ENCODE measurements at places on chromosomes 5 and 9. TPM values are rescaled to one million over a fixed set of nuclear protein-coding genes. Genes with fewer than 3 reads are reported as not detected.

ABCA2 gene
- 61.2 TPM for total RNA-seq

PCDHGA6 gene
- total RNA-seq = 0.68 TPM

SMIM33 gene
- total RNA-seq = not detected

PCDHGC5 gene
- 0.40 TPM for total RNA-seq

PCDHA13 gene
- 0.28 TPM for total RNA-seq

TNC gene
- 2.9 TPM for total RNA-seq

GPX3 gene
- 199 TPM for total RNA-seq

CAST gene
- 84.4 TPM for total RNA-seq

ZNF782 gene
- 3.5 TPM for total RNA-seq

GNA14 gene
- total RNA-seq = 2.5 TPM

OTULINL gene
- total RNA-seq = 1.4 TPM

GMCL2 gene
- total RNA-seq = not detected

PCA3 gene
- 0.60 TPM for total RNA-seq

PLAC8L1 gene
- not detected for total RNA-seq

GRCh38 chr9:136560586-136560985 lies 14.7 kb upstream of the NOTCH1 start:
- DNase-seq = no peak

GRCh38 chr5:16520841-16521240 lies 55.2 kb upstream of the ZNF622 start:
- no peak for DNase-seq

DNA sequence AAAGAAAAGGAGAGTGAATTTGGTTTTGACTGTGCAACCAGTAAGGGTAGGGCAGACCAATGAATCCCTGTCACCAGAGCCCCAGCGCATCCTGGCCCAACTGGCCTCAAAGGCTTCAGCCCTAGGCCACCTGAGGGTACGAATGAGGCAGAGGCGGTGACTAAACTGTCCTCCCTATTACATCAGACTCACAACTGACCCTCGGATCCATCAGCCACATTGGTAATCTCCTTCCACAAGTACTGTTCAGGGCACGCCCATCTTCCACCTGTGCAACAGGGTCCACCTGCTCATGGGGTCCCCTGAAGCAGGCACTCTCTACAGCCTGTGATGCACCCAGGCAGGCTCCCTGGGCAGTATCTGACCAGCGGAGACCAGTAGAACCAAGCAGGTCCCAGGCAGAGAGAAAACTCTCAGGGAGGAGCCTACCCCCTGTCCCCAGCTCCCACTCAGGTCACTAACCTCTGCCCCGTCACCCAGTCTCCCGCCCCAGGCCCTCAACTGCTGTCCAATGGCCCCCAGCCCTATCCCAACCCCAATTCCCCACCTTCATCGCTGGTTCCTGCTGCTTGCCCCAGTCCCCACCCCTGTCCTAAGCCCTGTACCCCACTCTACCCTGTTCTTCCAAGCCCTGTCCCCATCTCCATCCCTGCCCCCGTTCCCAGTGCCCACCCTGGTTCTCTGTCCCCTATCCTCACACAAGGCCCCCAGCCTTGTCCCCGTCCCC lies 904 bp downstream of the EDF1 start:
- peak; percentile 46 for DNase-seq

DNA sequence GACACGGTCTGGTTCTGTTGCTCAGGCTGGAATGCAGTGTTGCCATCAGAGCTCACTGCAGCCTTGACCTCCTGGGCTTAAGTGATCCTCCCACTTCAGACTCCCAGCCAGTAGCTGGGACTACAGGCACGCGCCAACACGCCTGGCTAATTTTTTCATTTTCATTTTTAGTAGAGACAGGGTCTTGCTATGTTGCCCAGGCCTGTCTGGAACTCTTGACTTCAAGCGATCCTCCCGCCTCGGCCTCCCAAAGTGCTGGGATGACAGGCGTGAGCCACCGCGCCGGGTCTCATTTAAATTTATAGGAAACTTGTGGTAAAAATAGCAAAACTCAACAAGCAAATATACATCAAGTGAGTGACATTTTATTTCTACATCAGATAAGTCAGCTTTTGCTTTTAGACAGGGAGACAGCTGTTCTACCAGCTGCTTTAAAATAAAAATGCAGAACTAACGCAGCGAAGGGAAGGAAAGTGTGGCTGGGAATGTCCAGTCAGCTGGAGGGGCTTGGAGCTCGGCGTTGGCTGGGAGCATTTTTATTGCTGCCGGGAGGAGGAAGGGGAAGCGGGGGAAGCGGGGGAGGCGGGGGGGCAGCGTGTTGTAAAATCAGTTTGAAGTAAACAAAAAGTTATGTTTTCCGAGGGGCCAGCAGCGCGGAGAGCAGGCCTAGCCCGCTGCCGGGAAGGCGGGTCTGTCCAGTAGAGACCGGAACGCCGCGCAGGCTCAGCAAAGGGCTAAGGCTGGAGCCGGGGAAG lies 707 bp upstream of the ZFYVE16 start:
- DNase-seq = peak; percentile 65

DNA sequence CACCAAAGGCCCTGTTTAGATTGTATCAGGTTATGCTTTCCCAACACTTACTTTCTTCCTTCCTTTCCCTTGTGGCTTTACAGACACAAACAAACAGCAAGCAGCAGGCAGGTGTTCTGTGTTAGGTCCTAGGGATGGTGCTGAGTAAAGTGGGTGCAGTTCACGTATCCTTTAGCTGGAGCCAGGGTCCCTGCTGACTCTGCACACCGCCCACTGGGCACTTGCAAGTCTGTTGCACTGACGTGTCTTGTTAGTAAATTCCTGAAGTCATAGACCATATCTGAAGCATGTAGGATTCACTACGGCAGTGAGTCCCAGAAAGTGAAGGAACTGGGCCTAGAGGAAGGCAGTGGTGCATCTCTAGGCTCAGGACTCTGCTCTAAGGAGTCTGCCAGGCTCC lies 96.5 kb downstream of the DAPK1 start:
- no peak for DNase-seq

GRCh38 chr9:33524306-33524947 lies 376 bp downstream of the ANKRD18B start:
- no peak for DNase-seq

GRCh38 chr5:62376064-62376463 lies 27.6 kb downstream of the DIMT1 start:
- DNase-seq = no peak

GRCh38 chr9:30065888-30066287 lies 2318.6 kb upstream of the ACO1 start:
- no peak for DNase-seq

DNA sequence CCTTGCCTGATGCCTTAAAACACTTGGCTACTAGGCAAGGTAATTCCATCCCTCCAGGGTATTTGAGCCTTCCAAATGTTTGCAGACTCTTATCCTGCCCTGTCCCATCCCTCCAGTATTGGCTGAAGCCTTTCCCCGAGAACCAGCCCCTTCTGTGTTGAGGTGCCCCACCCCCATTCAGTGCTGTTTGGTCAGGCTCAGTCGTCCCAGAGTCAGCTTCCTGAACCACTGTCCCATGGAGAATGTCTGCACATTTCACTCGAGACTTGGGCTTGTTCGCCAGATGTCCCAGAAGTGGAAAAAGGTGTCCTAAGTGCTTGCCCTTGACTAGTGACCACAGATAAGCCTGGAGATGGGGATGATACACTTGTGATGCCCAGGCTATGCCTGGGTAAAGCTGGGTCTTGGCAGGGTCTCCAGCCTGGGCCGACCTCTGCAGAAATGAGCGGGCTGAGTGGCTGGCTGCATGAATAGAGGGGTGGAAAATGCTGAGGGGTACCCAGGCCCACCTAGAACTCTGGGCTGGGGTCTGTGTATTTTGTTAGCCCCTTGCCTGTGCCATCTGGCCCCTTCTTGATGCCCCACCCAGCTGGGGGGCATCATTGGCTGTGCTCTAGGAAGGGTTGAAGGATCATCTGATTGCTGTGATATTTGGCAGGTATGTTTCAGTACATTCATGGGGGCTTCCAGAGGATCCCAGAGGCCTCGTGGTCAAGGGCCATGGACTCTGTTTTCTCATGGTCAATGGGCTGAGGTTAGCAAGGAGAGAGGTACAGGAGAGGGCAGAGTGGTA lies 178.4 kb downstream of the MACROH2A1 start:
- DNase-seq = peak; percentile 10

- DNase-seq = no peak
These were observed 294.7 kb downstream of the ZSWIM6 start for GRCh38 chr5:61626639-61627282.

GRCh38 chr9:14883310-14883944 lies 26.8 kb downstream of the FREM1 start:
- no peak for DNase-seq

DNA sequence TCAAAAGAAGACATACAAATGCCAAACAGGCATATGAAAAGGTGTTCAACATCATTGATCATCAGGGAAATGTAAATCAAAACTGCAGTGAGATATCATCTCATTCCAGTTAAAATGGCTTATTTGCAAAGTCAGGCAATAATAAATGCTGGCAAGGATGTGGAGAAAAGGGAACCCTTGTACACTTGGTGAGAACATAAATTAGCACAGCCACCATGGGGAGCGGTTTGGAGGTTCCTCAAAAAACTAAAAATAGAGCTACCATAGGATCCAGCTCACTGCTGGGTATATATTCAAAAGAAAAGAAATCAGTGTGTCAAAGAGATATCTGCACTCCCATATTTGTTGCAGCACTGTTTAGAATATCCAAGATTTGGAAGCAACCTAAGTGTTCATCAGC lies 50.3 kb downstream of the AP3S1 start:
- DNase-seq = no peak

DNA sequence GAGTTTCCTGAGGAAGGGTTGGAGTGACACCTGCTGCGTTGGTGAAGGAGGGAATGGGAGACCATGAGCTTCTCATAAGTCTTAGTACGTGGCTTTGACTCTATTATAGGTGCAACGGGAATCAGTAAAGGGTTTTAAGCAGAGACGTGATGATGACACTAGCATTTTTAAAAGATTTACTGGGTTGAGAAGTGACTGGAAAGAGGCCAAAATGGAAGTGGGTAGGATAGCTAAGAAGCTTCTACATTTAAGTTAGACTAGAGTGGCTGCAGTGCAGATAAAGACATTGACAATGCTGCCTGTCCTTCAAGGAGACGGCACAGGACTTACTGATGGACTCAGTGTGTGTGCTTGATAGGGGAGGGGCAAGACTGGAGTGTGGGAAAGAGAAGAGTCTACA lies 6.2 kb downstream of the GAPT start:
- no peak for DNase-seq

DNA sequence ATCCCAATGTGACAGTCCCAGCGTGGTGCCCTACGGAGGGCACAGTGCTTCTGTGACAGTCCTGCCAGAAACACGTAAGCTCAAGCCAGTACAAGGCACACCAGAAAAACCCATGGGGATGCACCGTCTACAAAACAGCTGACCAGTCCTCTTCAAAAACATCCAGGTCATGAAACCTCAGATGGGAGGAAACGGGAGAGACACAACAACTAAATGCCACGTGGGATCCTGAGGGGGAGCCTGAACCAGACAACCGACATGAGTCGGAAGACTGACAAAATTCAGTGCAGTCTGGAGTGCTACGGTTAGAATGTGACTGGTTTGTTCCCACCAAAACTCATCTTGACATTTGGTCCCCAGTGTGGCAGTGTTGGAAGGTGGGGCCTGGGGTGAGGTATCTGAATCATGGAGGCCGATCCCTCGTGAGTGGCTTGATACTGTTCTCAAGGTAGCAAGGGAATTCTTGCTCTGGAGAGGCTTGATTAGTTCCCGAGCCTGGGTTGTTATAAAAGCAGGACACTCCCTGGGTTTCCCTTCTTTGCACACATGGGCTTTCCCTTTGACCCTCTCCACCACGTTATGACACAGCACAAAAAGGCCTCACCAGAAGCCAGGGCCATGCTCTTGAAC lies 55.4 kb downstream of the ADAMTS2 start:
- DNase-seq = no peak

- peak; percentile 55 for DNase-seq
These were observed 47.8 kb upstream of the IER5L start for GRCh38 chr9:129225815-129226214.

DNA sequence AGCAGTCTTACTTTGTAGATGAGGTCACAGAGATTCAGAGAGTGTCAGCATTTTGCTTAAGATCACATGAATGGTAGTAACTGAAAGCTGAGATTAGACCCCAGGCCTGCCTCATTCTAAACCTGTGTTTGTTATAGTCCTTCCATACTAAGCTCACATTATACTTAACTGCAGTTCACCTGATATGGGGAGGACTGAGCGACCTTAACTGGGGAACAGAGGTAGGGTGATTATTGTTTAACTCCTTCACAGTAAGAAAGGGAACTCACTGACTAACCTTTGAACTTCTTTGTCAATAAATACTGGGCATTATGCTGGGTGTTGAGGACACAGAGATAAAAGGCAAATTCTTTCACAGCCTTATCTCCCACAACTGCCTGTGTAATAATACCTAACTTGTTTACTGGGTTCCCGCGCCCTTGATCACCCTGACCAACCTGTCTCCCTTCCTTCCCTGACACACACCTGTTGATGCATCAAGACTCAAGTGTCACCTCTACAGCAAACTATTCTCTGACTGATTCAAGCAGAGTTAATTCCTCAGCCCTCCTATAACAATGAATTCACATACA lies 27.2 kb downstream of the DEPDC1B start:
- DNase-seq = no peak

GRCh38 chr5:88792144-88792840 lies 90.7 kb downstream of the MEF2C start:
- DNase-seq = no peak

GRCh38 chr5:39198127-39198526 lies 21.2 kb downstream of the FYB1 start:
- DNase-seq = no peak

GRCh38 chr9:112050544-112051475 lies 124.3 kb downstream of the SUSD1 start:
- DNase-seq = peak; percentile 69

DNA sequence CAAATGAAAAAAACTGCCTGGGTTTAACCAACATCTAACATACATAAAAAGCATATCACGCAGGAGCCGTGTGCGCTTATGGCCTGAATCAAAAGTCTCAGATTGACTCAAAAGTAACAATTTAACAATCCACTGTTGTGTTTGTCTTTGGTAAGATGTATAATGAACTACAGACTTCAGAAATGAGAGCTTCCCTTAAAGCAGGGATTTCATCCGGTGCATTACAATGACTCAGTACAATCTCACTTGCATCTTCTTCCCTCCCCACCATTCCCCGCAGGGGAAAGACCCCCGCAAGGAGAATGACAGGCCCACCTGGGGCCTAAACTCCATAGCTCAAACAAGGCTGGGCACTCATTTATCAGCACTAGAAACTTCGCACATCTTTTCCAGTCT lies 1.4 kb downstream of the ZFR start:
- DNase-seq = no peak

DNA sequence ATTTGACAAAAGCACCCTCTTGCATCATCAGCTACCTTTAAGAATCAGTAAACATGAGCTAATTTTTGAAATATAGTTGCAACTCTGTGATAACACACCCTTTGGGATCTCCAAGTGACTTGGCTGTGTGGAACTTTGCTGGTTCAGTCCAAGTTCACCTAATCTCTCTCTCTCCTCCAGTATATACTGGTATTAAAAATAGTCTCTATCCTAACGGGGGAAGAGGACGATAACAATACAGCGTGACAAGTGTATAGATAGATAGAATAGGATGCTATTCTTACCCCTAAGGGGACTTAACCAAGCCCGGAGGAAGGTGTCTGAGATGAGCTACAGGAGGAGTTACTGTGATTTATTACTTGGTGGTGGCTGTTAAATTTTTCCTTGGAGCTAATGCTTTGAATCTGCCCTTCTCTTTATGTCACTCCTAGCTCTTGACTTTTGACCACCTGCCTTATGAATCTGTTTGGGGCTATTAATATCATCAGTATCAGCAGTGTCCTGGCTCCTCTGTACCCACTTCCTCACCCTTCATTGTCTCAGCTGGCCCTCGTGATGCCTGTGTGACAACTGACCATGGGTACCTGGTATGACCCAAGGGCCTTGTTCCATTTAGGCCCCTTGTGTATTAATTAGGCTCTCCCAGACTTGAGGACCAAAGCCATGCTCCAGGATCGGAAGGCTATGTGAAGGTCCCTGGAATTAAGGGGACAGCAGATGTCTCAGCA lies 223.9 kb downstream of the SREK1 start:
- no peak for DNase-seq
